ENCODE measurements at places on chromosomes 1 and 21.

GRCh38 chr1:192081359-192081758 is 76.9 kb upstream of the RGS18 start:
- no peak for DNase-seq

DNA sequence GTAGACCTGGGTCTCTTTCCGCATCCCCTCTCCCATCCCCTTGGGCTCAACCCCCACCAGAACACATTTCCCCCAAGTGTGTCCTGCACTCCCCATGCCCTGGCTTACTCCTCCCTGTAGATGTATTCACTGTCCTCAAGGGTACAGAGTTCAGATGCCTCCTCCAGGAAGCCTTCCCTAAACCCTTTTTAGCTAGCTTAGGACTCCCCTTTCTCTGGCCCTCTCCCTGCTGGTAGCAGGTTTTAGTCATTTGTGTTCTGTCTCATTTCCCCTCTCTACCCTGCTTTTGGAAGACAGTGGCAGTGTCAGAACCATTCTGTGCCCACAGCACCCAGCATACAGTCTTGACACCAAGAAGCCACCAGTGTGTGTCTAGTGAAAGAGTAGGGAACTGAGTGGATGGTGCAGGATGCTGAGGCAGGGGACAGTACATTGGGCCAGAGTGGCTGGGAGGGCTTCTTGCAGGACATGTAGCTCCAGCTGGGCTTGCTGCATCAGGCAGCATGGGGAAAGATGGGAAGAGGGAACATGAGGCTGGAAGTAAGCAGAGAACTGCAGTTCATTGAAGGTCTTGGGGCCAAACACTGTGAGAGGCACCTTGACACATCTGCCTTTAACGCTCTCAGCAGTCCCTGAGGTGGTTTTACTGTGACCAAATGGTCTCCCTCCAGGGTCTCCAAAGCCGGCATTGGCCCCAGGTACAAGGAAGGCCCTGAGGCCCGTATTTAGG is 2.5 kb downstream of the FOXO6 start:
- no peak for DNase-seq

DNA sequence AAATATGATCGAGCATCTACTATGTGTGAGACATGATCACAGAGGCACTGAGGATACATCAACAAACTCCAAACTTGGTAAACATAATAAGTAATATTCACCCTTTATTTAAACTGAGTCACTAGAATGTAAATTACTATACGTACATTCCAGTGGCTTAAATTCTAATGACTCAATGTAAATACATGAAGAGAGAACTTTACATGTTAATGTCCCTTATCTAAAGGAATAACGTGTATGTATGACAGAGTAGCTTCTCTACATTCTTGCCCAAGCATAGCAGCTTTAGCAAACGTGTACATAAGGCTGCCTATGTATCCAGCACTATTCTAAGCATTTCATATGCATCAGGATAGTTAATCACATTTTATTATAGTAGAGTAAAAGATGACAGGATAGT is 111.8 kb upstream of the CYYR1 start:
- DNase-seq: no peak

- no peak for DNase-seq
Observed at GRCh38 chr21:15192243-15192642, 127.4 kb upstream of the NRIP1 start.

- no peak for DNase-seq
Observed at GRCh38 chr1:218573925-218574324, 228.8 kb downstream of the TGFB2 start.

- DNase-seq: no peak
Observed at GRCh38 chr1:47686731-47687630, 249.1 kb downstream of the FOXD2 start.

DNA sequence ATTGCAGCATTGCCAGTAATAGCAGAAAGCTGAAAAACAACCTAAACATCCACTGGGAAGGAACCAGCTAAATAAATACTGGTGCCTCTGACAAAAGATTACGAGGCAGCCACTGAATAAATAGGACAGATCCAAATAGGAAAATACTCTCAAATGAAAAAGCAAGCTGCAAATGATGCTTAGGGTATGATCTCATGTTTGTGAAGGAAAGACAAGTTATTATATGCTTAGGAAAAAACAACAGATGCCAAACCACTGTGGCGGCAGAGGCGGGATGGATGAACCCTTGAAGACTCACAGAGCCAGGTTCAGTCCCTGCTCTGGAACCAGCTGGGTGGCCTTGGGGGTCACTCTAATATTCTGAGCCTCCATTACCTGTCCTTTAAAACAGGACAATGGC is 41.6 kb downstream of the MATN1 start:
- no peak for DNase-seq
